ENCODE measurements at places on chromosomes 7 and 10.

- DNase-seq: no peak
Measured at GRCh38 chr10:86965986-86966654, 2.2 kb upstream of the ADIRF start.

DNA sequence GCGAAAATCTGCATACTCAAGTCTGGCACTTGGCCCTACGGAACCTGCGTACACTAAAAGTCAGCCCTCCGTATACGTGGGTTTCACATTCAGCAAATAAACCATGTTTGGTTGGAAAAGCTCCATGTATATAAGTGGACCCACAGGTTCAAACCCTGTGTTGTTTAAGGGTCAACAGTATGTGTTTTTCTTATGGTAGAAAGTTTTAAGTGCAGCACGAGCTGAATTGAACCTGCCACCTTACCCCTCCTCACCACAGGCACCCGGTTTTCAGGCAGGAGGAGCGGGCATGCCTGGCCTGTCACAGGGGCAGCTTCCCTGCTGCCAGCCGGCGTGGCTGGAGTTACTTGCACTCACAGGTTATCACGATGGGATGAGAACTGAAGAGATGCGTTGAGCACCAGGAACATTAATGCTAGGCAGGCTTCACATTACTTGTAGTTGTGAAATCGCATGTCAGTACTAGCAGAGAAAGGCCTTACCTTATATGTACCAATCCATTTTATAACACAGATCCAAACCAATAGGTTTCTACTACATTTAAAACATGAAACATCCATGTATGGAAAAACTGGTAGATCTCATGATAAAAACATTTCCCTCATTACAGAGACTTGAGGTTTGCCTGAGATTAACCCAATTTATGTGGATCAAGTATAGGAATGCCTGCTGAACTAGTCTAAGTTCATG, 12.9 kb downstream of the INSIG1 start:
- no peak for DNase-seq

GRCh38 chr7:130951976-130952876, 218.2 kb upstream of the KLF14 start:
- DNase-seq: no peak

DNA sequence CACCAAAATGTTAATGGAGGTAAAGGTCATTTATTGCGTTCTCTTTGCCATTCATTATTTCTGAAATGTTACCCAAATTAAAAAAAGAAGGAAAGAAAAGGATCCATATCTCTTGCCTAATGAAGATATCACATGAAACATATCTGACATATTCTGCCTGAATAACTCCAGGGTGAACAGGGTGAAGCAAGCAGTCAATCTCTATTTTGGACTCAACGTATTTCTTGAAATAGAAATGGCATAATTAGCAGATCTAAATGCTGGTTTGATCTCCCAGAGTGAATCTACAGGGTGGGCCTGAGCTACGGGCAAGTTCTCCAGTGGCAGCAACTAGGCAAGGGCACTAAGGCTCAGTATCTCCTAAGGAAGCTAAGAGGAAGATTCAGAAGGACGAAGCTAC, 24.0 kb downstream of the MPP7 start:
- DNase-seq: no peak

GRCh38 chr7:33339074-33339790, 209.9 kb downstream of the BBS9 start:
- no peak for DNase-seq

DNA sequence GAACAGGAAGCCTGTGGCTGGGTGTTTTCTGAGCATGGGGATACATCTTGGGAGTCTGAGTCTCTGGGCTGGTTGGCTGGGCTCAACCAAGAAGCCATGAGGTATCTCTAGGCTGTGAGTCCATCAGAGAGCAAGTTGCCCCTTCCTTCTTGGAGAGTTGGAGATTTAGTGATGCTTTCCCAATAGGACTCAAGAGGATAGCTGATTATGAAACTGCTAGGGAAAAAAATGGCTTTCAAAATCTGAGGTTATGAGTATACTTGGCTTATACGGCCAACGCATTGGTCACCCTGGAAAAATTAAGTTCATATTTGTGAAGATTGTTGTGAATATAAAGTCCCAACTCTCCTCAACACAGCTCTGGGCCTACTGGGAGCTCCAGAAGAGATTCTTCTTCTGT, 162.7 kb upstream of the KMT2E start:
- DNase-seq: no peak

DNA sequence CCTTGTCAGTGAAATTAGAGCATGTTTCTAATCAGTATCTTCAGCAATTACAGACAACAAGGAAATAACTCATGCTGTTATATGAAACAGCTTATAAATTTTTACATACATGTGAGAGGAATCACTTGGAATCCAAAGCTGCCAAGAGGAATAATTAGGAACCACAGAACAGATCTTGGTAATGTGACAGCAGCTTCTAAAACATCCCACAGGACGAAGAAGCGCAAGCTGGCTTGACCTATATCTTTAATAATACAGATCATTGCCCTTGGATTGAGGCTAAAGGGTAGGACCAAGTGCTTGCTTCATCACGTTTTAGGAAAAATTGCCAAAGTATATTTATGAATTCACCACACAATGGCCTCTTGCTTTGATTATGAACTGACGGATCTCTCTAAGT, 869.8 kb downstream of the LRMDA start:
- DNase-seq: no peak

DNA sequence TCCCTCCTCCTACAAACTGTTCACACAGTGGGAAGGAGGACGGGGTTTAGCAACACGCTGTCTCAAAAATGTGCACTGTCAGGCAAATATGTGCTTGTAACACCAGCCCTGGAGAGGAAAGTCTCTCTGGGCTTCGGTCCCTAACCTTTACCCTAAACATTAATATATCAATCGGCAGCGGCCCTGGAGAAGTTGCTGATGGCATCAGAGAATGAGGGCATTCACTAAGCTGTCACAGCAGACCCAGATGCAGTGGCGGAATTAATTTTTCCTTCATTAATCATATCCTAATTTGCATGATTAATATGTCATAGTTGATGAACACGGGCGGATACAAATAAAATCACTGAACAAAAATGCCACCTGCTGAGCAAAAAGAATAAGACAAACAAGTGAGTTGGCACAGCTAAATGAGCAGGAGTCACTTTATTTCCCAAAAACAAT, 45.2 kb upstream of the INSIG1 start:
- no peak for DNase-seq

DNA sequence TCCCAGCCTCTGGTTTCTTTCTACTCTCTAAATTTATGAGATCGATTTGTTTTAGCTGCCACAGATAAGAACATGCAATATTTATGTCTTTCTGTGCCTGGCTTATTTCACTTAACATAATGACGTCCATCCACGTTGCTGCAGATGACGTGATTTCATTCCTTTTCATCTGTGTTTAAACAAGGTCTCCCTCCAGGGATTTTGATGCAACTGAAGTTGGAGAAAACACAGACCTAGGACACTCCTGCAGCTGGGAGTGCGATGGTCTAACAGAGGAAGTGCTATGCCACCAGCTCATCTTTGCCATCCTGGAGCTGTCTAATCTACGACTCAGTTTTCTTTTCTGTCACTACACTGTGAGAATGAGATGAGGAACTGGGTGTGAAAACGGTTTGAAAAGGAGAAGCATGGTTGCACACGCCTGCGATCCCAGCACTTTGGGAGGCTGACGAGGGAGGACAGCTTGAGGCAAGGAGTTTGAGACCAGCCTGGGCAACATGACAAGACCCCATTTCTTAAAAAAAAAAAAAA, 1.5 kb upstream of the KCTD7 start:
- no peak for DNase-seq

DNA sequence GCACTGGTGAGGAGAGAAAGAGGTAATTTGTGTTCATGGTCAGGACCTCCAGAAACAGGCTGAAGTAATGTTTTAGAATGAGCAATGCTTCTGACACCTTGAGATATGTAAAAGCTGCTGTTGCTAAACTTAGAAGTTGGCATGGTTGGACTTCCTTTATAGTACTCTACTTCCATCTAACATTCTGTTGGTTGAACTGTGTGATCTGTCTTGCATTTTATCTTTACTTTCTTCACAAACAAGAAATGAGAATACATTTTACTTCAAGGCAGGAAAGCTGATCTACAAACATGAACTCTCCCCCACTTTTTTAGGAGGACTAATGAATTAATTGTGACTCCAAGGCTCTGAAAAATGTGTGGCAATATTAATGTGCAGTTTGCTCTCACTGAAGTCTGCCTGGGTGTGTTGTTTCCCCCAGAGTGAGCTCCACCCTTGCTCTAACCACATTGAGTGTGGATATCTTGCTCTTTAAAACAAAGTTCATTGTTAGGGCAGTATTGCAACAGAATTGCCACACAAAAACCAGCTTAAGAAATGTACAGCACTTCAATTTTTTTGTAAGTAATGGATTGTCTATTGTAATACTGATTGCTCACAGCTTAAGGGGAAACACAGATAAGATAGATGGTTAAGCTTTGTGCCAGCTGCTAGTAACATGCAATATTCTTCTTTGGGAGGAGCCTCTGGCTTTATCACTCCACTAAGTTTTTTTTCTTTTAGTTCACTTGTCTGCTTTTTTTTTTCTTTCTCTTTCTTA, 69.0 kb downstream of the ADD3 start:
- DNase-seq: no peak

DNA sequence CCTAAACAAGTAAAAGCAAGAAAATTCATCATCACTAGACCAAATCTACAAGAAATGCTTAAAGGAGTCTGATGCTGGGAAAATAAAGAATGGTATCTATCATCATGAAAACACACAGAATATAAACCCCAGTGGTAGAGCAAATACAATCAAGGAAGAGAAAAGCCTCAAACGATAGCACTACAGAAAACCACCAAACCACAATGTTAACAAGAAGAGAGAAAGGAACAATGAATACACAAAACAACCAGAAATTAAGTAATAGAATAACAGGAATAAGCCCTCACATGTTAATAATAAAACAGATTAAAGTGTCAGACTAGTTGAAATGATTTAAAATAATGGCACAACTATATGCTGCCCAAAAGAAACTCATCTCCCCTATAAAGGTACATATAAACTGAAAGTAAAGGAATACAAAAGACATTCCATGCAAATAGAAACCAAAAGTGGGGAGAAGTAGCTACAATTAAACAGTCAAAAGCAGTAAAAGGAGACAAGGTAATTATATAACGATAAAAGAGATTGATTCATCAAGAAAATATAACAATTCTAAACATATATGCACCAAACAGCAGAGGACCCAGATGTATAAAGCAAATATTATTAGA, 77.3 kb downstream of the JMJD1C start:
- DNase-seq: no peak

DNA sequence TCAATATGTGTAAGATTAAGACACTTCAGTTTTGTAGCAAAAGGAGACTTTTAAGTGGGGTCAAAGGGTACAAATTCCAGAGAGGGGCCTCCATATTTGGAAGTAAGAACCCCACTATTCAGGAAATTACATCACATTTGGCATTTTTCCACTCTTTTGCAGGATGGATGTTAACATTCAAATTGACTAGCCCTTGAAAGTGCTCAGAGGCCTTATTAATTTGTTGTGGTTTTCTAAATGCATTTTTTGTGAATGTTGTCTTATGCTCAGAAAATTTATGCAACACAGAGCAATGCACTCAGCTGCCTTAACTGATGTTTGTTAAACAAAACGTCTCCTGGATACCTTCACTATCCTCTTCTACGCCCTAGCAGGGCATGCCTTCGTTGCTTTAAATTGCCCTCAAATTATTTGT, 50.9 kb upstream of the PDLIM1 start:
- DNase-seq: no peak

DNA sequence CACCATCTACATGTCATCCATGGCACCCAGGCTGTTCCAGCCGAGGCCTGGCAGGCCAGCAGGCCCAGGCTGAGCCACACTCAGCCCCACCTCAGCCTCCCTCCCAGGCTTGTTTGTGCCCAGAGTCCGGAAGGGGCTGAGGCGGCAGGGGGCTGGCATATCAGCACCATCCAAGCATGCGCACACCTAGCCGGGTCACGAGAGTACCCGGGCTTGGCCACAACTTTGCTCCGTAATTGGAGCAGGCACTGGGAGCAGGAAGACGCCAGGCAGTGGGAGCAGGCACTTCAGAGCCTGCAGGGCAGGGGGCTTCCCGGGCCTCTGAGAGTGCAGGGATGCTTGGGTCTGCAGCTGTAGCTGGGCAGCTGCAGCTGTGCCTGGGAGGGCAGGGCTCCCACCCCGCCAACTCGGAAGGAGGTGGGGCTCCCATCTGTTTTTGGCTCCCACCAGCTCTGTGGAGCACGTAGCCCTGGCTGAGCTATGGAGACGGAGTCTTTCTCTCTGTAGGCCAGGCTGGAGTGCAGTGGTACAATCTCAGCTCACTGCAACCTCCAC, 15.2 kb upstream of the TSPAN15 start:
- no peak for DNase-seq

DNA sequence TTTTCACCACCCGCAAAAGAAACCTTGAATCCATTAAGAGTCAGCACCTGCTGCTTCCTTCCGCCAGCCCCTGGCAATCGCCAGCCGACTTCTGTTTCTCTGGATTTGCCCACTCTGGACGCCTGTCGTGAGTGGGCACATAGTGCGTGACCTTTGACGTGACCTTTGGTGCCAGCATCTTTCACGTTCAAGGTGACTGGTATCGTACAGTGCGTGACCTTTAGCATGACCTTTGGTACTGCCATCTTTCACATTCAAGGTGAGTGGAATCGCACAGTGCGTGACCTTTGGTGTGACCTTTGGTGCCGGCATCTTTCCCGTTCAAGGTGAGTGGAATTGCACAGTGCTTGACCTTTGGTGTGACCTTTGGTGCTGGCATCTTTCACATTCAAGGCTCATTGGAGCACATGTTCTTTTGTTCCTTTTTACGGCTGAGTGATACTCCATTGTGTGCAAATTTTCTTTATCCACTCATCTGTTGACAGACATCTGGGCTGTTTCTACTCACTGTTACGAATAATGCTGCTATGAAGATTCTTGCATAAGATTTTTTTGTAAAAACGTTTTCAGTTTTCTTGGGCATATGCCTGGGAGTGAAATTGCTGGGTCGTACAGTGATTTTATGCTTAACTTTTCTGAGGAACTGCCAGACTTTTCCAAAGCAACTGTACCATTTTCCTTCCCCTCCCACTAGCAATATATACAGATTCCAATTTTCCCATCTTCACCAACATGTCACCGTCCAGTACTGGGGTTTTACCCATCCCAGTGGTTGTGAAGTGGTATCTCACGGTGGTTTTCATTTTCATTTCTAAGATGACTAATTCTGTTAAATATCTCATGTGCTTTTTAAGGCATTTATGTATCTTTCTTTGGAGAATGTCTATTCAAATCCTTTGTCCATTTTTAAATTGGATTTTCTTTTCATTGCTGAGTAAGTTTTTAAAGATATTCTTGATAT, 145.3 kb downstream of the DIP2C start:
- no peak for DNase-seq

GRCh38 chr7:158495786-158496185, 91.8 kb downstream of the PTPRN2 start:
- DNase-seq: no peak

DNA sequence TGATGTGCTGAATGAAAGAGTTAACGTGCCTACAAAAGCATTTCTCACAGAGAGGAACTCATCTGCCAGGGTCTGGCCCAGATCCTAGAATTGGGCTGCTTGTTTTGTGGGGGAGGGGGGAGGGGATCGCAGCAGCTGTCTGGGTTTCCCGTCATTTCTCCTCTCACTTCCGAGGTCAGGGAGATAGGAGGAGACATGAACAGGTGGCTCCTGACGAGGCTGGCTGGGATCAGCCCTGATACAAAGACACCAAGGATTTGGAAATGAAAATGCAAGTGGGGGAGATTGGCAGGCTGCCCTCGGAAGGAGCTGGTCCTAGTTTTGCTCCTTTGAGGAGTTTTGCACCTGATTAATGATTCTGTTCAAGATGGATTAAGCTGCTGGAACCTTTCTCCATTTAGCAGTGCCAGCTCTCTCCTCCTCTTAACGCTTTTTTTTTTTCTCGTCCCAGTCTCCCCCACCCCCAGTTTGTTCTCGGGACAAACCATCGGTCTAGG, 86.8 kb upstream of the KMT2C start:
- DNase-seq: peak; percentile 8

Measured in caudate nucleus (tissue), 63 donors.